ENCODE measurements at places on chromosomes 6 and 20.

GRCh38 chr20:19730706-19731105, 27.4 kb upstream of the RIN2 start:
- no peak for DNase-seq

- no peak for DNase-seq
Observed at GRCh38 chr6:94377835-94378234, 958.5 kb upstream of the EPHA7 start.

- DNase-seq: no peak
Observed at GRCh38 chr6:15876406-15876805, 213.6 kb upstream of the DTNBP1 start.

DNA sequence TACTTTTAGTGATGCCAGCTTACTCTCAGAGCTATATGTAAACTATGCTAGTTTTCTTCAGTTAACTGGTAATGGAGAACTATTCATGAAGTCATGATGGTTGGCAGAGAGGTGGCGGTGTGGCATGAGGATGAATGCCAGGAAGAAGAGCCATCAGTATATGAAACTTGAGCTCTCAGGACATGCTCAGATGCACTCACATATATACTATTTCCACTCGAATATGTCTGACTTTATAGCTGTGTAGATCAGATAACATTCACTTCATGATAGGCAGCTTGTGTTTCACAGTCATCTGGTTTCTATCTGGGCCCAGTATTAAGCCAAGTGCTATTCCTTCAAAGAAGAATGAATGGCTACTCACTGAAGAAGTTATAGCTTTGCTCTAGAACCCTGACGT, 46.2 kb upstream of the CEP85L start:
- no peak for DNase-seq

- no peak for DNase-seq
Observed at GRCh38 chr6:152721956-152722355, 24.3 kb downstream of the MYCT1 start.

DNA sequence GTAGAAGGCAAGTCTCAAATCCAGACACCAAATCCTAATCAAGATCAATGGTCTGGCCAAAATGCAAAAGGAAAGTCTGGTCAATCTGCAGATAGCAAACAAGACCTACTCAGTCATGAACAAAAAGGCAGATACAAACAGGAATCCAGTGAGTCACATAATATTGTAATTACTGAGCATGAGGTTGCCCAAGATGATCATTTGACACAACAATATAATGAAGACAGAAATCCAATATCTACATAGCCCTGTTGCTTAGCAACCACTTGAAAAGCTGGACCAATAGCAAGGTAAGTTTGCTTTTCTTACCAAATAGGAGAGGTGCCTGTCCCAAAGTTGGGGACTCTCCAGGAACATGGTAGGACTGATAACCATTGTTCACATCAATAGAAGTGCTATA, 2.0 kb downstream of the SEMG2 start:
- no peak for DNase-seq

GRCh38 chr20:31870726-31871617, 538 bp downstream of the TTLL9 start:
- DNase-seq: no peak

GRCh38 chr20:64130876-64131275, 23.5 kb upstream of the NPBWR2 start:
- DNase-seq: no peak

GRCh38 chr20:35742741-35743523, 872 bp upstream of the RBM39 start:
- no peak for DNase-seq

DNA sequence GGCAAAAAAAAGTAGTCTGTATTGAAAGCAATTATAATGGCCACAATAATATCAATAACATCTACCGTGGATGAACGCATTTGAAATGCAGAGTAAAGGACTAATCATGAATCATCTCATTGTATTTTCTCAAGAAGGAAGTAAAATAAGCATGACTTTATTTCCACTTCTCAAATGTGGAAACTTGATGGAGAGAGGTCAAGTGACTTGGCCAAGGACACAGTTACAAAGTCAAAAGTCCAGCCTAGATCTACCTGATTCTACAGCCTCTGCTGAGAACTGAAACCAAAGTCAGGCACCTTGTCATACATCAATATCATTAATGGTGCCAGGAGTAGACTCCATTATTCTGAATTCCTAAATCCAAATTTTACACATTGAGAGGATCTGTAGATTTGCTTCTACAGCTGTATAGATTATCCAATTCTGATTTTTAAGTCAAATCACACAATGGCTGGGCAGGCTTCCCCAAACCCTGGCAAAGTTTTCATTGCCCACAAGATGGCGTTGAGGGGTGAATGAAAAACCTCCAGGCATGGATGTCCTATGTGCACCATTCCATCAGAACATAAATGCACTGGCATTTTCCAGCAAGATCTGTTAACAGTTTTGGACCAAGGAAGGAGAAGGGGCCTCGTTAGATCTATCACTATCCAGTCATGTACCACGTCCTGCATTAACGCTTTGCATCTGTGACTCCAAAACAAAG, 423.1 kb downstream of the MAFB start:
- peak; percentile 32 for DNase-seq

DNA sequence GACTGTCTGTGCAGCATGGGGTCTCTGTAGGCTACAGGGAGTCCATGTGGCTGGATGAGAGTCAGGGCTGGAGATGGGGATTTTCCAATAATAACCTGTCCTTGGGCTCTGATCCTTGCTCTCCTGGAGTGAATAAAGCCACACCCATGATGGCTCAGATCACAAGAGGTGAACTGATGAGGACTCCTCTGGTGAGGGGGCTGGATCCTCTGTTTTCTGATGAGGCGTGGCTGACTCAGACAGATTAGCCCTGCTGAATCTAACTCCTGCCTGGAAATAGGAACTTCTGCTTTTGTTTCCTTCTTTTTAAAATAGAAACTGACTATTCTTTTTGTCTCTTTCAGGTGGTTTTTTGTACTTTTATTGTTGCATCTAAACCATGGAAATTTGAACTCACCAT, 27.0 kb downstream of the CST9L start:
- DNase-seq: no peak

DNA sequence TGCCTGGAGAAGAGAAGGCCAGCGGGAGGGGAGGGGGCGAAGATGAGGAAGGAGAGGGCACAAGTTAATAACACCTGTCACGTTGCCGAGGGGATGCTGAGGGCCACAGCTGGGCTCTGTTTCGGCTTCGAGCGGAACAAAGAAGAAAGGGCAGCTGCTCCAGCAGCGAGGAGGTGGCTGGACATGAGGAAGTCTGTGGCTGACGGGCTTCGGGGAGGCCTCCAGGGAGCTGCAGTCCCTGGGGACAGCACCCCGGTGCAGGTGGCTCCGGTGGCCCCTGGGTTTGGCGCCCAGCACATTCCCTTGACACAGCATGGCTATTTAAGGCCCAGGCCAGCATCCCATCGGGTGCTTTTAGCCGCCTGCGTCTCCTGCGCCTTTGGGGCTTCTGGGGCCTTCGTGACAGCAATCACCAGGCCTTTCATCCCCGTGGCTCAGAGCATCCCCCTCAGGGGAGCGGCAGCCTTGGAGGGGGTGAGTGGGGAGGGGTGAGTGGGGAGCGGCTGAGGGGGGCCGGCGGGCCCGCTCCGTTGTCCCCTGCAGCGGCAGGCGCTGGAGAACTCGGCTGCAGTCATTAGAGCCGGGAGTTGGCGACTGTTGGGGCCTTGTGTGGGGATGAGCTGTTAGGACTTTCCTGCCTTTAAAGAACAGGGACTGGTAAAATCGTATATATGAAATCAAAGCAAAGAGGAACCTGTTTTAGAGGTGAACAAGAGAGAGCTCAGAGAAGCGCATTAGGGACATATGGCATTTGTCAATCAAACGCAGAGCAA, 99.0 kb downstream of the TMEM242 start:
- no peak for DNase-seq

- DNase-seq: no peak
Observed at GRCh38 chr6:83601119-83601518, 88.8 kb downstream of the PRSS35 start.

DNA sequence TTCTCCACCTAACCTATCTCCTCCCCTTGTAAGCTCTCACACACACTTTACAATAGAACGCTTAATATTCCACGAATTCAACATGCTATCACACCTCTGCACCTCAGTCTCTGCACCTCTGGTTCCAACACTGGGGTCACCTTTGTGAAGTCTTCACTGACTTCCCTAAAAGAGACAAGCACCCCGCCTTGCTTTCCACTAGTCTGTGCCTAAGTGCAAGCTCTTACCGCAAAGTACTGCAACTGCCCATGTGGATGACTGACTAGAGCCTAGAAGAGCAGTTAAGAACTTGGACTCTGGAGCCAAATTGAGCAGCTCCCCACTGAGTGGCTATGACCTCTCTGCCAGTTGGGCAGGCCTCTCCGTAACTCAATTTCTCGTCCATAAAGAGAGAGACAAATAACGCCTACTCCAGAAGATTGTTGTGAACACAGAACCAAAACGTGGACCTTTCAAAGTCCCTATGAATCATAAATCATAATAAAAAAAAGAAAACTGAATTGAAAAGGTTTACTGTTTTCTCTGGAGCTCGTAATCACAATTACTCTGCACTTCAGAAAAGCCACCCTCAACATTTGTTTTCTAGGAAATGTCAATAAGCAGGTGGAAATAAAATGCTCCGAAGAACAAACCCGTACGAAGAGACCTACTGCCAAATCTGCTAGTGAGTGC, 1.2 kb downstream of the IFNGR1 start:
- DNase-seq: peak; percentile 47

- DNase-seq: no peak
Observed at GRCh38 chr20:1872459-1873097, 22.6 kb upstream of the SIRPA start.

DNA sequence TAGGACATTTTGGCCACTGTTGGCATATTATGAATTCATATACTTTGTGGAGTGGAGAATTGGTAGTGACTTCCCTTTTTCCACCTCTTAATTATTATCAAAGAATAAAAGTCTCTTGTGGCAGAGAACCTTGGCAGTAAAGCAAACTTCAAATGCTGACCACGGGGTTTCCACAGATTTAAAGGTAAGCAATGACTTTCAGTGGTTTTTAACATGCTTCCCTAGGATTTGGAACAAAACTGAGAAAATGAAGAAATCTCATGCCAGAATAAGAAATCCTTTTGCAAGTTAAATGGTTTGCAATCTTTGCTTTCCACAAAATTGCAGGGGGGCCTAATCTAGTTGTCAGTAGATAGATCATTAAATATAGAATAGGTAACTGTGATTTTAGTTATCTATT, 2.0 kb upstream of the SDC4 start:
- DNase-seq: no peak

GRCh38 chr20:40932436-40932835, 96.2 kb upstream of the TOP1 start:
- no peak for DNase-seq

DNA sequence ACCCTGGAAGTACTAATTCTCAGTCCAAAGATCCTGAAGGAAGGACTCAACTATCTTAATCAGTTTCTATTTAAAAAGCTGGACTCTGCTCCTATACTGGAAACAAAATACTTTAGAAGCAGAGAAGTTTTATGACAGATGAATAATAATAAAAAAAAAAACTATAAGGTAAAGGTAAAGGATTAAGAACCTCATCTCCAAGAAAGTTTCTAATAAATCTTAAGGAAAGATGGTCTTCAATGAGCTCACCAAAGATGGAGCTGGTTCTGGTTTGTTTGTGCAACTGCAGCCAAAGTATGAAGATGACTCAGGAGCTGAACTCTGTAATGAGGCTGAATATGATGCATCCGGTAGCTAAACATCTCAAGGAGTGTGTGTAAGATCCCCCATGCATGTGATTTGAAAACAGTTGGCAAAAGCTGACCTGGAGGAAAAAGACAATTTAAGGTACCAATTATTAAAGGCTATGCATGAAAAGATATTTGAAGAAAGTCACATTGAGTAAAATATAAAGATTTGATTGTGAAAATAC, 25.2 kb downstream of the MED23 start:
- DNase-seq: no peak

DNA sequence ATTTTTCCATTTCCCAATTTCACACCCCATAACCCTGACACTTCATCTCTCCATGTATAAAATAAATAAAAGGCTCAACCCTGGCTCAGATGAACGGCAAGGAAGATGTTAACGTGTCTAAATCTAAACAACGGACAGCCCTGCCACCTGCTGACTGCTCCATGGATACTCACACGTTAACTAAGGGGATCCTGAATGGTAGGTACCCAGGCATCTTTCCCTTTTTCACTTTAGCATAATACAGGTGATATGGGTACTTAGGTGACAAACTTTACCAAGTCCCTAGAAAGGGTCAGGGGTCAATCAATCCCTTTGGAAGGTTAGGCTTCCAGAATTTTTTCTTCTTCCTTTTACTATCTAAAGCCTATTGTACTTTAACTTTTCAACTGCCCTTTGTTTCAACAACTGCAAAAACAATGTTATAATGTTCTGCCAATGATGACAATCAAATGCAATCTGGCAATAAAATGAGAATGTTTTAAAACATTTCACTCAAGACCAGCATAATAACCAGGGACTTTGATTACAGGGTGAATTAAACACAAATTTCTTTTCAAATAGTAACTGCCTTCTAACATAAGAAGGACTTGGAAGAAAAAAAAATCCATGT, 52.4 kb upstream of the IPCEF1 start:
- no peak for DNase-seq

DNA sequence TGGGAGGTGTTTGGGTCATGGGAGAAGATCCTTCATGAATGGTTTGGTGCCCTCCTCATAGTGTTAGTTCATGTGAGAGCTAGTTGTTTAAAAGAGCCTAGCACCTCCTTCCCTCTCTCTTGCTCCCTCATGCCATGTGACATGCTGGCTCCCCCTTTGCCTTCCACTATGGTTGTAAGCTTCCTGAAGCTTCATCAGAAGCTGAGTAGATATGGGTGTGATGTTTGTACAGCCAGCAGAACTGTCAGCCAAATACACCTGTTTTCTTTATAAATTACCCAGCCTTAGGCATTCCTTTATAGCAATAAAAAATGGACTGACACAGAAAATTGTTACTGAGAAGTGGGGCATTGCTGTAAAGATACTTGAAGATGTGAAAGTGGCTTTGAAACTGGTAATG, 731.1 kb upstream of the FLRT3 start:
- no peak for DNase-seq

DNA sequence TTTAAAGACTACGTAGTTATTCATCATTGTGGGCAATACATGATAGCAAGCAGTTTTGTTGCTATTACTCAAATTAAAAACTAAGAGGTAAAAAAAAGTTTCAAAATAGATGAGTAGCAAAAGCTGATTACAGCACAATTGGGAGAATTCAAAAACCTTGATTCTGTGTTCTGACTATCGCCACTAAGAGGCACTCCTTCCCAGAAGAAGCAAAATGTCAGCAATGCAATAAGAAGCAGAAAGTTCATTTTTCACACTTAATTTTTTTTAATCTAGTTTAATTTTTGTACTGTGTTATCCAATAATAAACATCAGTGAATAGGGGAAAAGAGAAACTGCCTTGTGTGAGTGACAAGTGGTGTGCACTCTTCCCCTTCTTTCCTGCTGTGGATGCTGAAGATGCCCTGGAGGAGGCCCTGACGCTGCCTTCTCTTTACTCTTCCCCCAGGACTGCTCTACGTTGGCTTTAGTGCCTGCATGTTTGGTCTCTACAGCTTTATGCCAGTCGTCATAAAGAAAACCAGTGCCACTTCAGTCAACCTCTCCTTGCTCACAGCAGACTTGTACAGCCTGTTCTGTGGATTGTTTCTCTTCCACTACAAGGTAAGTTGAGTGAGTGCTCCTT, 263.2 kb upstream of the PLN start:
- DNase-seq: no peak

GRCh38 chr6:93453956-93454355, 34.6 kb upstream of the EPHA7 start:
- DNase-seq: no peak

GRCh38 chr6:107132330-107132954, 17.1 kb upstream of the BEND3 start:
- no peak for DNase-seq

GRCh38 chr6:136149311-136149710, 100.8 kb downstream of the MTFR2 start:
- DNase-seq: no peak
